ENCODE measurements at places on chromosomes 2 and 18. TPM values are rescaled to one million over a fixed set of nuclear protein-coding genes. Genes with fewer than 3 reads are reported as not detected.

Gene CXCR1
- not detected for total RNA-seq

Gene IL36RN
- total RNA-seq = not detected

Gene SPC25
- total RNA-seq = 6.7 TPM

Gene INPP1
- 31.3 TPM for total RNA-seq

Gene REEP1
- 6.1 TPM for total RNA-seq

Gene IGFBP2
- total RNA-seq = 62.1 TPM

Gene SAG
- total RNA-seq = not detected

Gene NOTO
- total RNA-seq = not detected

Gene CPS1
- total RNA-seq = 0.29 TPM

Gene ONECUT2
- 0.14 TPM for total RNA-seq

Gene CRYGC
- total RNA-seq = not detected

Gene CRYGD
- total RNA-seq = not detected

Gene GPR39
- 11.6 TPM for total RNA-seq

Gene CCDC74A
- total RNA-seq = 2.2 TPM

Gene RBKS
- 10.3 TPM for total RNA-seq

Gene SERPINB3
- not detected for total RNA-seq

Gene ADAM23
- 1.4 TPM for total RNA-seq

Gene LCT
- 0.09 TPM for total RNA-seq

Data from mucosa of descending colon (tissue), 3 donors.